NCI-H526 (cell line): ENCODE measurements at places on chromosomes 1 and 21.

GRCh38 chr1:39755965-39756659, 15.0 kb downstream of the OXCT2 start:
- no peak for DNase-seq

GRCh38 chr1:239555350-239555749, 169.0 kb downstream of the CHRM3 start:
- DNase-seq = peak; percentile 11

DNA sequence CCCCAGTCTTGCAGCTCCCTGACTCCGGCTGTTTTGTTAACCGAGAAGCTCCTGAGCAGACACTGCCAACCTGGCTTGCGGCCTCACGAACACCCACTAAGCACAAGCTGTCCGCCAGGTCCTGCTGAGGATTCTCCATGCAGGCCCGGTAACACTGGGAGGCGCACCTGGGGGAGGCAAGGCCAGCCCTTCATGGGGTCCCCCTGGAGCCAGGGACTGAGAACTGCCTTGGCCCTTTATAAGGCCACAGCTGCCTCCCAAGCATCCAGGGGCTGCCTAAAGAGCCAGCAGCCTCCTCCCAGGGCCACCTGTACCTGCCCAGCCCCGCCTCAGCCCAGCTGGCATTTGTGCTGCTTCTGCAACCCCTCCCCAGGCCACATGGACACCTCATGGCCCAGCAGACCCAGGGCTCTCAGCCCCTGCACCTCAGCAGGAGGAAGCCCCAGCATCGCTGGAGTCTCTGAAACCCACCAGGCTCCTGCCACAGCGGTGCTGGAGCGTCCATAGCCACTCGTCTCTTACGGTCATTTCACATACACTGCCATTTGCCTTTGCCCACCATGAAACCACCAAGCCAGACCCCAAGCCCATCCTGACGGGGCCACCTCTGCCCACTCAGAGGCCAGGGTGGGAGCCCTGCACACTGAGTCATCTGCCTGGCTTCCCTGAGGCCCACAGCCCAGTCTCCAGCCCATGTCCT, 82.5 kb downstream of the NPHP4 start:
- DNase-seq = no peak

DNA sequence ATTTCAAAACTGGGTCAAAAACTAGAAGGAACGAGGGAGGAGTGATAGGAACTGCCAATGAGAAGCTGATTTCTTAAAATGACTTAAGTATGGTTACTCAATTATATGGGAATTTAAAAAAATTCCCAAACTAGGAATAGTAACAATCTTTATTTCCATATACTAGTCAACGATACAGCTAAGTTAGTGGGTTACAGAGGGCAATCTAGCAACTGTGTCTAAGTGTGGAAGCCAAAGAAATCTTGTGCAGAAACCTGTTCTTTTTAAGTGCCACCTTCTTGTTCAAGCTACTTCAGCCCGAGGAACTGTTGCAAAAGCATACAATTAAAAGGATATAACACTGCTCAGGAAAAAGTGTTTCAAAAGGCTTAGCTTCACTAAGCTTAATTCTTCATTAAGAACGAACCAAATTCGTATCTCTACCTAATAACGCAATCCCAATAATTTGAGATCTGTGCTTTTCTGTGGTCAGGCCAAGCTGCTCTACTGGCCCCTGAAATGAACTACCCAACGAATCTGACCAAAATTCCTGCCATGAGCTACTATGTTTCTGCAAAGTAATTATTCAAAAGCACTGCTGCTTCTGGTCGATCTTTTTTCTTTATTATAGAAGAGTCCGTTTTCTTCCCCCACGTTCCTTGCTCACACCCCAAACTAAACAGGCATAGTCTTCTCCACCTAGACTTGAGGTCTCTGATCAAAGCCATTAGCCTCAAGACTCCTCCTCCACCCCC, 1.8 kb downstream of the USP24 start:
- no peak for DNase-seq

DNA sequence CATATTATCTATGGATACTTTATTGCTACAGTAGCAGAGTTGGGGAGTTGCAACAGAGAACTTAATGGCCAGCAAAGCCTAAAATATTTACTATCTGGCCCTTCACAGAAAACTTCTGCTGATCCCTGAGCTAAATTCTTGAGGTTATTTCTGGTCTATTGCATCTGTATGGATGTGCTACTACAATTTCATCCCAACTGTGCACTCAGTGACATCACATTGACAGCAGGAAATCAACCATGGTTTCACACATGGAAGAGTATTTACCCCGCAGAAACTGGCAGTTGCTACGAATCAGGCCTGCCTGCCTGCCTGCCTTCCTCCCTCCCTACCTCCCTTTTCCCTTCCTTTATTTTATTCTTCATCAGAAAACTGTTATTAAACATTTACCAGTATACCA, 12.1 kb downstream of the CLCA2 start:
- DNase-seq = no peak

GRCh38 chr1:245894843-245895242, 612.2 kb downstream of the SMYD3 start:
- peak; percentile 82 for DNase-seq

GRCh38 chr1:28021064-28021463, 61.3 kb downstream of the XKR8 start:
- DNase-seq = no peak

DNA sequence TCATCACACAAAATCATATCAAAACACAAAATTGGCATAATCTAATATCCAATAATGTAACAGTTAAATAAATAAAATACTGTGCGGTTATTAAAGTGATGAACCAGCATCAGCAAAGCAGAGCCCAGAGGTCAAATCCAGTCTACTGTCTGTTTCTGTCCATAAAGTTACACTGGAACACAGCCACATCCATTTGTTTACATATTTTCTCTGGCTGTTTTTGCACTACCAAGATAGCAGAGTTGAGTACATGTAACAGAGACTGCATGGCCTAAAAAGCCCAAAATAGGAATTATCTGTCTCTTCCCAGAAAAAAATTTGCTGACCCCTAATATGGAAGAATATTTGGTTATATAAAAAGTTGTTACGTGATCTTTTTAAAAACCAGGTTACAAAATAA, 242.2 kb upstream of the DMRTA2 start:
- no peak for DNase-seq

DNA sequence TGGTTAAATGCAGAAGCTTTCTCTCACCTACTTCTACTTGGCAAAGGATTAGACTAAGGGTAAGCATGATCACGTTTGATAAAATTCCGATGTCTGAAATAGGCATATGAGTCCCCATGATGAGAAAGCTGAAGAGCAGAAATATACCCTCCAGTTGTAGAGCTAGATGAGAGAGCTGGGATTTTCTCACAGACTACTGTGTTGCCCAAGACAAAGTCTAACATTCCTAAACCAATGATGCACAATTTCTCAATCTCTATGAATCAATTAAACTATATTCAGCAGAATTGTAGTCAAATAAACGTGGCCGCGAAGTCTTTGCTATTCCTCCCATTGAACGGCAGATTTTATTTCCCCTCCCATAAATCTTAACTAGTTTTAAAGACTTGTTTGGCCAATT, 699.2 kb downstream of the KCNT2 start:
- DNase-seq = no peak

DNA sequence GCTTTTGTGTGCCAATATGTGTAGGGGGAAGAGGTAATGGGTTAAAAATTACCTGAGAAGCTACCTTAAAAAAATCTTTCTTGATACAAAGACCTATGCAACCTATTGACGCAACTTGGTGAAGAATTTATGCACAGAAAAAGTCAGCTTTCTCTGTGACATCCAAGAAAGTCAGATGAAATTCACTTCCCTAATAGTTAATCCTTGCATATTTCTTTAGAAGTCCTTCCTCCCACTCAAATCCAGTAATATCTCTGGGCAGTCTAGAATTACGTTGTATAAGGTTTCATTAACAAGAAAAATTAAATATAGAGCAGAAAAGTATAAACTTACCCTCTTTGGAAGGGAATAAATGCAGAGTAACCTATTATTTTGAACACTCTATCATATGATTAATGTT, 2.9 kb downstream of the UBAP2L start:
- no peak for DNase-seq

DNA sequence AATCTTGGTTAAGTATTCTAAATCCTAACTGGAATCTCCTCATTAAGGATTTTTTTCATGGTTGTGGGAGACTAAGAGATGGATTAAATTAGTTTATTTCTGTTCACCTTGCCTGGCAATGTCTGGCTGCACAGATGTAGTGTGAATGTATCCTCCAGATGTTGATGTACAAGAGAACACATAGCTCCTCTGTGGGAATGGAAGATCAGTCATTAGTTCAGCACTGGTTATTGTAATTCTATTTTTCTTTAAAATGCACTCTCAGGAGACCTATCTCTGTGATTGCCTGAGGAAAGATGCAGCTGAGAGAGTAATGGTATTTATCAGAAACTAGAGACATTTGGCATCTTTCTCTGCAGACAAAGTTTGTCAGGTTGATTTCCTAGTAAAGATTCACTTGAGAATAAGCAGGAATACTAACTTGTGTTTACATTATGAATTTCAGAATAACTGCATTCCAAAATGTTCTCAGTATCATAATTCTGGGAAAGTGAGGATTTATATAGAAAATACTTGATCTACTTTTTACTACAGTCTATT, 178.6 kb downstream of the GIPC2 start:
- DNase-seq = no peak

DNA sequence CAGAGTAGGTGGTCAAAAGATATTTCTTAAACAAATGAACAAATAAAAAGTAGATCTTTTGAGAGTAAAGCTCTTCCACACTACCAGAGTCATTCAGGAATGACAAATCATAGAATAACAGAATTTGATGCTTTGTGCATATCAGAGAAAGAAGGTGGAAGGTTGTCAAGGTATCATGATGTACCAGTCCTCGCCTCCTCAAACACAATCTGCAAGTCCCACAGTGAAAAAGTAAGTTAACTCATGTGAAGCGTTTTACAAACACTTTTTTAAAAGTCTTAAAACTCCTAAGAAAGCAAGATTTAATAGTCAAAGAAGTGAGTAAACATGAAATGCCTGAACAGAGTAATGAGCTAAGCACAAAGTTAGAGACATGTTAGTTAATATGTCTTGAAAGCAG, 2.5 kb upstream of the RGS4 start:
- no peak for DNase-seq

DNA sequence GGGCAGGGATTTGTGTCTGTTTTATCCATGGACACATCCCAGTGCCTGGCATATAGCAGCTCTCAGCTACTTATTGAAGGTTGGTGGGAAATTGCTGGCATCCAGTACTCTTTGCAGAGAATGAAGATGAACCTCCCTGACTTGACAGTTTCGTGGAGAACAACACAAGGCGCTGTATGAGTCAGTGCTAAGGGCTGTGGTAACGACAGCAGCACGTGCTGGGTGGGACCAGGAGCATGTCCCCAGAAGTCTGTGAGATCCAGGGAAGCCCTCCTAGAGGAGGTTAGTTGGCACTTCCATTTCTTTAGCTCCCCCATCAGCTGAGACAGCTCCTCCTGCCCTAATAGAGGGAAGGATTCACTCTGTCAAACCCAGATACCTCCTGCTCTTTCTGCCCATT, 25.9 kb upstream of the IL19 start:
- no peak for DNase-seq

DNA sequence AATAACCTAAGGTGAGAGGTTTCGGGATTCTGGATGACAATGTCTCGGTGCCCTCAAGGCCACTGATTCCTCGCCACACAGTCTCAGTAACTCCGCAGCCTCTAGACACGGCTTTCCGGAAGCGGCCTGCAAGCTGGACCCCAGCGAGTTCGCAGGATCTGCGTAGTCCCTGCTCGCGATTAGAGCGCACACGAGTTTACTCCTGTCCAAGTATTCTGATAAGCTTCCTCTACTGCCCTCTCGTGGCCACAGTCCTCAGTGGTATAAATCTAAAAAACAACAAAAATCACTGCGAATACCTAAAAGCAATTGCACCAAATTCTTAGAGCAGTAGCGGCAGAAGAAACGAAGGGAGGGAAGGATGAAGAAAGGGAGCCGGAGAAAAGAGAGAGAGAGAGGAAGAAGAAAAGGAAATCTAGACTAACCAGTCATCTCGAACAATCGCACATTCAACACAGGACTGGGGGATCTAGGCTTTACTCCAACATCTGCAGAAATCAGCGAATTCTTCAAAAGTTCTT, 1.1 kb upstream of the PLXNA2 start:
- DNase-seq = peak; percentile 81

GRCh38 chr1:216779686-216780085, 56.5 kb upstream of the ESRRG start:
- DNase-seq = no peak

GRCh38 chr1:89954401-89954800, 40.5 kb upstream of the ZNF326 start:
- no peak for DNase-seq

DNA sequence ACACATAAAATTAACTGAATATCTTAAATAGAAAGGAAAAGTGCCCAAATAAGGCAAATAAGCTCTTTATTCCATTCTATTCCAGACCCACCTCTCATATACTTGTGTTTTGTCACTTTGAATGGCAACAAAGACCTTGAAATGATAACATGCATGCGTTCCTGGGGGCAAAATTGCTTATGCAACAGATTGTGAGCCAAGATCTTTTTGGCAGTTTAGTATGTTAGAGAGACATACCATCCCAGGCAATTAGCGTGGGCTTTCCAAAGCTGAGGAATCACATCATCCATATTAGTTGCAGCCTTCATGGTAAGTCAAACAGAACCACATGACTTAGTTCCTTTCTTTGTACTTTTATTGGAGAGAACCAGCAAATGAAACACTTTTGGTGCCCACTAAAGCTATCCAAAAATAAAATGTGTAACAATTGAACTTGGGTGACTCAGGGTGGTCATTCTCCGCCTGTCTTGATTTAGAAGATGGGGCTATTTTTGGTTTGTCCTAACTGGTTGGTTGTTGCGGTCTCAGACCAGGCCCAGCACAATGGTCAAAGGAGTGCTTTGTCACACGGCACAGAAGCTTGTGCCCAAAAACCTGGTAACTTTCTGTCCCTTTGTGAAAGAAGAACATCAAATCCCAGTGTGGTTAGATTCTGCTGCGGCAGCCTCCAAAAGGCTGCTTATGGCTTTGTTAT, 68.7 kb upstream of the ATF3 start:
- no peak for DNase-seq
